AG08396 (cell line): ENCODE measurements at places on chromosomes 11 and 22.

GRCh38 chr22:20178915-20179227 lies 28.0 kb upstream of the CCDC188 start:
- DNase-seq = no peak

DNA sequence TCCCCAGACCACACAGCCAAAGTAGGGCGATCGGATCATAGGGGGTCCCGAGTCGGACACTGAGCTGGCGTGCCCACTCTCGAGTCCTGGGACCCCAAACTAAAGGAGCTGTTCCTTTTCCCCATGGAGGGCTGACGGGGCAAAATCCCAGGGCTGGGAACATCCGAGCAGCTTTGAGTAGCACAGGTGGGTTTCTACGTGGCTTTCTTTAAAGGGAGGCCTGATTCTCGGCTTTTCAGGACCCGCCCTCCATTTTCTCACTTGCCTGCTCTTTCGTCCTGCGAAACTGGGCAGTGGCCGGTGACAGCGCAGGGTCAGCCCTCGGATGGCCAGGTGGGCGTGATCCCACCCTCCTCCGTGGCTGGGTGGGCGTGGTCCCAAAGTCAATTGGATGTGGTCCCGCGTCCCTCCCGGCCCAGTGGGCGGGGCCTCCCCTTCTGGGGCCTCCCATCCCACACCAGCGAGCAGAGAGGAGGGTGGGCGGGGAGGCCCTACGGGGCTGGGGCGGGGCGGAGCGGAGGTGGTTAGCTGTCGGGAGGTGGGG lies 17.5 kb upstream of the TXNRD2 start:
- DNase-seq = peak; percentile 19

GRCh38 chr11:76385903-76386302 lies 4.8 kb downstream of the GVQW3 start:
- DNase-seq = no peak

- no peak for DNase-seq
Measured at GRCh38 chr11:93986716-93987115, 34.4 kb upstream of the HEPHL1 start.

DNA sequence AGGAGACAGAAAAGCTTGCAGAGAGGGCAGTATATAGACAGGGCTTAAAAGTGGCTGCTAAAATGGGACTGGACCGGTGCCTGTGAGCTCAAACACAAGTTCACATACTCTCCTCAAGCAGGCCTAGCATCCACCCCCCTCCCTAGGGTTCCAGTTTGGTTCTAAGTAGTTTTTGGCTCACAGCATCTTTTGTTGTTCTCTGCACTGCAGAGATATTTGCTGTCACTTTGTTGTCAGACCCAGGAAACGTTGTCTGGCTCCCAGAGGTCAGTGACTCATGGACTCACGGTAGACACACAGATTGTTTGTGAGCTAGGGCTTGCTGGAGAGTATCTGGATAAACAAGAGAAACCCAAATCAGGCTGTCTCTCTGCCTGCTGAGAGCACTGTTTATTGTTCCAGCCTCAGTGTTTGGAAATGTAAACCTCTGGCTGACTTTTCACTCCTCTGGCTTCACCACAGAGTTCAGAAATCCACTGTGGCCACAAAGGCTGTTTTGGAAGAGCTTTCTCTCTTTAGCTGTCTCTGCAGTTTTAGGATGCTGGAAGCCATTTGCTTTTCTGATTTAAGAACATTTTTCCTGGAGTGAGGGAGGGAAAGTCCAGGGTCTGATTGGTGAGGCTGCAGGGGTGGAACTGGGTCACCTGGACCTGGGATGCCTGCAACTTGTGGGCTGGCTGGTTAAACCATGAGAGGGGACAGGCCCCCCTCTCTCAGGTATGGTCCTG lies 303.7 kb upstream of the PLET1 start:
- peak; percentile 71 for DNase-seq

GRCh38 chr11:124479561-124479960 lies 34.1 kb upstream of the OR8B8 start:
- no peak for DNase-seq

DNA sequence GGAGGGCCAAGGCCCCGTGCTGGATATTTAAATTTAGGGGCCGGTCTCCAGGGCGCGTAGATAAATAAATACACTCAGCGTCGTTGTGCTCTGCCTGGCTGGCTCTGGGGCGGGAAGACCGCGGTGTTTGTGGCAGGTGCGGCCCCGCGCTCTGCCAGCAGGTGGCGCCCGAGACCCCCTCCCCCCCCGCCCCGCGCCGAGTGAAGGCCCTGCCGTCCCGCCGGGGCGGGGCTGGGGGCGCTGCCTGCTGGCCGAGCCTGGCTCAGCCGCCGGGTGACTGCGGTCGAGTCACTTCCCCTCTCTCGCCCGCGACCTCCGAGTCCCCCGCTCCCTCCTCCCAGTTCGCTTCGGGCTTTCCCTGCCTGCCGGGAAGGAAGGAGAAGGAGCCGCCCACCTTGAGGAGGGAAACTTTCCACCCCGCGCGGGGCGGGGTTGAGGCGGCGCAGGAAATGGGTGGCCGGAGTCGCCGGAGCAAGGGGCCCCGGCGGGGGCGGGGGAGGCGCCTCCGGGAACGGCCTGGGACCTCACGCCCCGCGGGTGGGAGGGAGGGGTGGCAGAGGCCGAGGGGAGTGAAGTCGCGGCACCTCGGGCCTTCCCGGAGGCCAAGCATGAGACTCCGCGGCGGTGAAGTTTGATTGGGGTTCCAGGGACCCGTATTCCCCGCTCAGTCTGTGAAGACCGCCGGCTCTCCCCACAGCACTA lies 1.6 kb upstream of the EHBP1L1 start:
- DNase-seq = peak; percentile 98

DNA sequence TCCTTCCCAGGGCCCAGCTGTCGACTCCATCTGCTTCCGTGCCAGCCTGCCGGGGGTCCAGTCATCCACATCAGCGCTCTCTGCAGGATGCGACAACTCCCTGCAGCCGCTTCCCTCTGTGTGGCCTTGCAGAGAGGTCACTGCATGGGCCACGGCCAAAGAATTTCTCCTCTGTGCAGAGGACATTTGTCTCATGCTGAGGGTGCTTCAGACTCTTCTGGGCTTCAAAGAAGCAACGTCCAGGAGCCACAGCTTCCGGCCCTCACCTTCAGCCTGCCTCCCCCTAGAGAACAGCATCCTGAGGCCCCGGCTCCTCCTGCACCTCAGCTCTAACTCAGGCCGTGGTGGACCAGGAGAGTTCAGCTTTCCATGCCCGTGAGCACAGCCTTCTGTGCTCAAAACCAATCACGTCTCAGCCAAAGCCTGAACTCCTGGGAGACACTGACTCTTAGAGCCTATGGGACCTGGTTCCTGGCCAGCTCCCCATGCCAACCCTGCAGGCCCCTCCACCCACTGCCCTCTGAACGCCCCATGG lies 258.9 kb downstream of the BRD1 start:
- DNase-seq = no peak

- DNase-seq = no peak
Measured at GRCh38 chr22:47434336-47435203, 672.1 kb downstream of the TBC1D22A start.

DNA sequence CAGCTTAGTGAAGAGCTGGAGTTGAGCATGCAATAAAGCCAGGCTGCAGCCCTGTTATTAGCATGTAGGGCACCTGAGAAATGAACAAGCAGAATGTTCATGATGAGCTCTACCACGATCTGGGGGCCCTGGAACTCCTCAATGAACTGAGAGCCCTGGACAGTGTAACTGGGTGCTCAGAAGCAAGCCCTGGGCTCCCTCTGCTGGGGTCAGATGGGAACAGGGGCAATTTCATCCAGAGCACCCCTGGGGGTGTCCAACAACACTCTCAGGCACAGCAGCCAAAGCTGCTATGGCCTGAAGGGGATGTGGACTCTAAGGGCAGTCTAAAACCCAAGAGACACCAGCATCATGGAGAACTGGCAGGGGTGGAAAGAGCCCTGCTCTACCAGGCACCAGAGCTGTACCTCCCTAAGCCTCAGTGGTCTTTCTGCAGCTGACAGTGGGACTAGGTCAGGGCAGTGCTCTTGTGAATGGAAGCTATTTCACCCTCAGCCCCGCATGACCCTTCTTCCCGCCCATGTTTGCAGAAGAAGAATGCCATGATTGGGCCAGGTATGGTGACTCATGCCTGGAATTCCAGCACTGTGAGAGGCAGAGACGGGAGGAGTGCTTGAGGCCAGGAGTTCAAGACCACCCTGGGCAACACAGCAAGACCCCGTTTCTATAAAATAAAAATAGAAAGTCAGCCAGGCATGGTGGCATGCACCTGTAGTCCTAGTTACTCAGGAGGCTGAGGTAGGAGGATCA lies 28.9 kb downstream of the THOC5 start:
- DNase-seq = peak; percentile 33

- DNase-seq = no peak
Measured at GRCh38 chr11:6194065-6194581, 4.9 kb upstream of the OR52W1 start.

DNA sequence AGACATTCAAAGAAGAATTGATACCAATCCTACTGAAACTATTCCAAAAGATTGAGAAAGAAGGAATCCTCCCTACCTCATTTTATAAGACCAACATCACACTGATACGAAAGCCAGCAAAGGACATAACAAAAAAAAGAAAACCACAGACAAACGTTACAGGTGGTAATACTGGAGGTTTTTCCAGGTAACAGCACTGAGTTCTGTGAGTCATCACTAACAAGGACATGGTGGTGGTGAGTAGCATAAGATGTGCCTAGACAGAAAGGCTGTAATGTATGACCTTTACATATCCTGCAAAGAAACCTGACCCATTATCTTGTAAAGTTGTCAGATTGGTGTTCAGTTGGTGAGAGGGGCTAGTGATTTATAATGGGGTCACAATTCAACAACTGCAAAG lies 15.3 kb downstream of the OR9G1 start:
- no peak for DNase-seq

GRCh38 chr11:70525006-70525405 lies 126.7 kb downstream of the CTTN start:
- no peak for DNase-seq

GRCh38 chr11:128949791-128950454 lies 7.3 kb upstream of the TP53AIP1 start:
- DNase-seq = no peak

GRCh38 chr22:43482318-43482625 lies 70.5 kb downstream of the MPPED1 start:
- DNase-seq = no peak

GRCh38 chr11:68315171-68315920 lies 3.0 kb downstream of the LRP5 start:
- no peak for DNase-seq

GRCh38 chr11:92204731-92205130 lies 19.9 kb upstream of the FAT3 start:
- DNase-seq = no peak

- no peak for DNase-seq
Measured at GRCh38 chr11:19400296-19400695, 159.6 kb upstream of the E2F8 start.

- no peak for DNase-seq
Measured at GRCh38 chr22:25726241-25726640, 15.7 kb upstream of the MYO18B start.

DNA sequence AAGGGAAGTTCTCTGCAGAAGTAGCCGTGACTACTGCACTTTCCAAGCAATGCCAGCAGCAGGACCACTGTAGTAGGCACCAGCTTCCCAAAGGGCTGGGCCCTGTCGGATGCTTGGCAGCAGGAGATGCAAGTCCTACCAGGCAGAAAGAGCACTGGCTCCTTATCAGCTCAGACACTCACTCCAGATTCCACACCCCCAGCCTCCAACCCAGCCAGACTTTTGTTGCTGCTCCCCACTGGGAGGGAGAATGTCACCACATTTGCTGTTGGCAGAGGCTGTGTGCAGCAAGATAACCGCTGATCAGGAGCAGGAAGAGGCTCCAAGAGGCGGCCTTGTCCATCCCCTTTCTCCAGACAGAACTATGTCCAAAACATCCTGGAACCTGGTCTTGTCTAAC lies 118.7 kb downstream of the C11orf58 start:
- no peak for DNase-seq

- DNase-seq = no peak
Measured at GRCh38 chr22:48577691-48578090, 1250.0 kb downstream of the BRD1 start.

DNA sequence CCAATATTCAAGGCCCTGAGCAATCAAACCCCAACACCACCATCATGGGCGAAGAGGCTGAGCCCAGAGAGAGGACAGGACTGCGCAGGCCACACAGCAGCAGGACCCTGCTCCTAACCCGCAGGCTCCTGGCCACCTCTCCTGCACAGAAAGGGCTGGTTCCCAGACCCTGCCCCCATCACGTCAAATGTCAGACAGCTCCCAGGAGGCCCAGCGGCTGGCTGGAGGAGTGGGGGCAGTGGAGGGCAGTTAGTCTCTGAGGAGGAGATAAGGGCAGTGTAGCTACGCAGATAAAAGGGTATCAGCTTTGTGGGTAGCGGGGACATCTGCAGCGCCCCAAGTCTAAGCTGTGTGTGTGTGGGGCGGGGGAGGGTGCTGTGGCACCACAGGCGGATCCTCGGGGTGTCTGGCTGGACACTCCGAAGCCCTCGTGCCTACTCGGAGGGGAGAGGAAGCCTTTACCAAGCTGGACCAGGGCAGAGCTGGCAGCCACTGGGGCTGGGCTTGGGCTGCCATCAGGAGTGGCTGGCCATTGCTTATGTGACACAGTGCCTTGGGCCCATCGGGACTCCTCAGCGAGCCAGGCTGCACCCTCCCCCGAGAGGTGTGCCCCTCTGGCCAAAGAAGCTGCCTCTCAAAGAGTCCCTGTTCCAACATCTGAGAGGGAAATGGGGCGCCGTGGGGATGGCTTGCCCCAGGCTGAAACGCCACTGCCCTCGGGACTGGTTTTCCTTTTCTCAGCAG lies 21.5 kb downstream of the FADS3 start:
- no peak for DNase-seq

- peak; percentile 30 for DNase-seq
Measured at GRCh38 chr11:129115652-129116586, 76.2 kb downstream of the ARHGAP32 start.

DNA sequence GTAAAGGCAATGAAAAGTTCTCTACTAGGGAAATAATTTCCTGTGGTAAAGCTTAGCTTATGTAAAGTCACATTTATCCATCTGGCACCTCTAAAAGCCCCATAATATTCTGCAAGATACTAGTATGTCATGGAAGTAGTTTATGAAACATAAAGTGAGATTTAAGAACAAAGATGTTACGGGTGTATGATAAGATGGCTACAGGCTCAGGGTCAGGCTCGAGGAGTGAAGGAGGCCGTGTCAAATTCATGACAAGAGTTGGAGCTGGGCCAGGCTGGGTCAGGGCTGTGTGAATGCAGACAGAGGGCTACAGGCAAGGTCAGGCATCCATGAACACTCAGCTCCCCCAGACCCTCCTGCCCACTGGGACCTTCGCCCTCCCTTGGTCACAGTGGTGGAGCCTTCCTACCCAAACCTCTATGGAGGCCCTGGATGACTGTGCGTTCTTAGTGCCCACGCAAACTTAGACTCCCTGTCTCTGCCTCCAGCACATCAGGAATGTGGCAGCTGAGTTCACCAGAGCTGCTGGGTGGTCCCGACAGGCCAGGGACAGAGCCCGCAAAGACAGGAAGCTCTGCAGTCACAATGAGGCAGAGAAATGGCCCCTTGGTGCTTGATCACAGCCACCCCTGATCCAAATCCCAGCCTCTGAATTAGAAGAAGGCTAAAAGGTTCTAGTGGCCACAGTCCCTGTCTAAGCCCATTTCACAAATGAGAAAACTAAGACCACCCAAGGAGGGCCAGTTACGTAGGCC lies 14.8 kb downstream of the IGLL5 start:
- no peak for DNase-seq
